ENCODE measurements at places on chromosomes 2 and 18. TPM values are rescaled to one million over a fixed set of nuclear protein-coding genes. Genes with fewer than 3 reads are reported as not detected.

DNA sequence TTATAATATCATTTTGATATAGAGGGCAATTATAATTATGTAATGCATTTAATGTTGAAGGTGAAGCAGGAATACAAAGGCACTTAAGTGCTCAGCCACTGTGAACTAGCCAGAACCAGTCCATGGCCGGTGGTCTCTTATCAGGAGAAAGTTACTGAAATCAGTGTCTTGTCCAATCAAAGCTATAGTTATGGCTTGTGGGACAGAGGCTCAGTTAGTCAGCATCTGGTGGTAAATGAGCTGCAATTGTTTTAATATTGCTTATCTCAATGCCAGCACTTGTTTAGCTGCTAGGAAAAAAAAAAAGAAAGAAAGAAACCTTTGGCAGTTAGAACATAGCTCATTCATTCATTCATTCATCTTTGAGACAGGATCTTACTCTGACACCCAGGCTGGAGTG lies 3.8 kb upstream of the ALS2 start:
- H3K4me3 ChIP-seq: no peak overlapping the region
- H3K36me3 ChIP-seq: no peaks in the 10 kb centered on the region
- H3K4me1 ChIP-seq: peaks cover 12% of the 10 kb centered on the region
- no peak for DNase-seq

DNA sequence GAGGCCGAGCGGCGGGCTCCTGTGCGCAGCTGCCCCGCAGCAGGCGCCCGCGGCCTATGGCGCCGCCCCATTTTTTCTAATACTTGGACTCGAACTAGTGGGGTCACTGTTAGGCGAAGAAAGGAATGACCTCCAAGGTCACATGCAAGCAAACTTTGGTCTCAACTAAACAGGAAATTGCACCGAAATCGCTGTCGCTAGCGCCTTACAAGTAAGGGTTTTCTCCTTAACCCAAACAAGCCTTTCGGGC lies 339 bp downstream of the ACAA2 start:
- peaks cover 31% of the 10 kb centered on the region for H3K4me1 ChIP-seq
- peaks cover 19% of the 10 kb centered on the region for H3K36me3 ChIP-seq
- peak overlapping the region; percentile 90 for H3K4me3 ChIP-seq
- peak overlapping the region; percentile 96 for H3K27ac ChIP-seq
- H3K27me3 ChIP-seq: no peaks in the 10 kb centered on the region

DNA sequence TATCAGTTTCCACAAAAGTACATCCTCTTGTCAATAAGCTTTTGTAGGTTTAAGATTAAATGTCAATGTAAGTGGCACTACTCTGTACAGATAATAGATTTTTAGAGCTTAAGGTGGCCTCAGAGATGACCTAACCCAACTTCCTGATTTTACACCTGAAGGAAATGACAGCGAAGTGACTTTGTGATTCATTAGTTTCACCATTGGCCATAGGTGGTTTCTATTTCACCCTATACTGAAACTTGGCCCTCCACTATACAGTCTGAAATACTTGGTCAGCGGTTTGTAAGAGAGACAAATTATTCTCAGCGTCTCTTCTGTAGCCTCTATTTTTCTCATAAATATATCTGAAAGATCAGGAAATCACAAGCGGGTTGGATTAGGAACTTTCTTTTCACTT lies 330.4 kb upstream of the FAM98A start:
- no peaks in the 10 kb centered on the region for H3K4me1 ChIP-seq
- no peaks in the 10 kb centered on the region for H3K36me3 ChIP-seq
- DNase-seq: no peak

DNA sequence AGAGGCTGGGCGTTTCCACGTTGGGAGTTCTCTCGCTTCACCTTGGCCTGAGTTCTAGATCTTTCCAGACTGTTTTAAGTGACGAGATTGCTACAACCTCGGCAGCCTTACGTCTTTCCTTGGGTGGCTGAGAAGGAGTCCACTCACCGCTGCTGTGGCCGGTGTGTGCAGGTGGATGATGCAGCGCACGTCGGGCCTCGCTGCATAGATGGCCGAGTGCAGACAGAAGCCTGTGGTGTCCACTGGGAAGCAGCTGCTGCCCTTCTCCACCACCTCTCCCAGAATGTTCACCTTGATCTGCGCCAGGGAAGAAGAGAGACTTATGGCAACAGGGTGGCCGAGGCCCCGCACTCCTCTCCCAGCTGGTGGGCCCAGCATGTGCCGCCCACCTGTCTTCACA lies 75.7 kb downstream of the ADD2 start:
- no peak overlapping the region for H3K4me3 ChIP-seq
- peaks cover 9% of the 10 kb centered on the region for H3K36me3 ChIP-seq
- H3K27me3 ChIP-seq: no peaks in the 10 kb centered on the region
- no peaks in the 10 kb centered on the region for H3K4me1 ChIP-seq

DNA sequence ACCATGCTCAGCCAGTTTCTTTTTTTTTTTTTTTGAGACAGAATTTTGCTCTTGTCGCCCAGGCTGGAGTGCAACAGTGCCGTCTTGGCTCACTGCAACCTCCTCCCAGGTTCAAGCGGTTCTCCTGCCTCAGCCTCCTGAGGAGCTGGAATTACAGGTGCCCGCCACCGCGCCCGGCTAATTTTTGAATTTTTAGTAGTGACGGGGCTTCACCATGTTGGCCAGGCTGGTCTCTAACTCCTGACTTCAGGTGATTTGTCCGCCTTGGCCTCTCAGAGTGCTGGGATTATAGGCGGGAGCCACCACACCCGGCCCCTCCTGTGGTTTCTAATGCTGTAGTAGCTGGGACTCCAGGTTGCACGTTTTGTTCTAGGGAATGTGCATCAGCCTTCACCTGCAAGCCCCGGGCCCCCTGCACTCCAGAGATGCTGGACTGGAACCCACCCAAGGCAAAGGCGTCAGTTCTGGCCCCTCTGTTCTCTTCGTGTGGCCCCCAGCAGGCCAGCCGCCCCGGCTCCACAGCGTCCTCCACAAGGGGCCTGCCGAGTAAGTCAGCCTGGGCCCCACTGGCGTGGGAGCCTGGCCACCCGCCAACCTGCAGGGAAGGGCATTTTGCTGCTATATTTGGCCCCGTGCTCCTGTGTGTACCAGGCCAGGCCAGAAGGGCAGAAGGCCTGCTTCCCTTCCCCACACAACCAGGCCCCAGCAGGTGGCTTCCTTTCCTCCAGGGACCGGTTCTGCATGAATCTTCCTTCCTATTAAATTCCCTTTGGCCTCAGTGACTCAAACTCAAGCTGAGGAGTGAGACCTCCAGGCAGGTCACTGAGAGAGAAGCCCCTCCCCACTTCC lies 25.7 kb upstream of the B3GNT7 start:
- no peaks in the 10 kb centered on the region for H3K36me3 ChIP-seq
- no peak overlapping the region for H3K4me3 ChIP-seq

DNA sequence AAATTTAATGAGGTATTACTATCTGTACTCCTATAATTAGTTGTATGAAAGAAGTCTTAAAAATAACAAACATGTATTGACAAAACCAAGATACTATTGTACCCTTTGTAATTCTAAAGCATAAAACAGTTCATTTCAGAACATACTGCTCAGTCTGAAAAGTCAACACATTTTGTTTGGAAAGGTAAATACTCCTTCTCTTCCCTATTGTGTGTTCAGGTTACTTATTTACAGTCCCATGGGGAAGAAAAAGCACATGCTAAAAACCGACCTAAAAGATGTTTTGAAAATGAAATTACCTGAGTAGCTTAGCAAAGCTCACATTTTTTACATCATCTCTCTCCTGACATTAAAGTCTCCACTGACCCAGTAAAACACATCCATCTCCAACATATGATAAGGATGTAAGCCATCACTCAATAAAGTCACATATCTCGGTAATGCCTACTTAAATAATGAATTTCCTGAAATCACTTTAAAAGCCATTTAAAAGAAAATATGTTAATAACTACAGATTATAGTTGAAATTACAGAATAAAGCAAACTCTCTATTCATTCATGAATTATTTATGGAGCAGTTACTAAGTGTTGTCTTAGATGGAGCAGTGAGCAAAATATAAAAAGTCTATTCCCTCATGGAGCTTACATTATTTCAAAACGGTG lies 75.6 kb upstream of the FZD5 start:
- no peaks in the 10 kb centered on the region for H3K4me1 ChIP-seq
- no peaks in the 10 kb centered on the region for H3K27me3 ChIP-seq
- no peak for DNase-seq
- H3K4me3 ChIP-seq: no peak overlapping the region

Gene DSC3
- total RNA-seq: not detected

Gene SERPINB5
- total RNA-seq: not detected

Gene EPAS1
- total RNA-seq: 2.9 TPM

Gene CABYR
- 1.2 TPM for total RNA-seq

Data from activated naive CD4-positive, alpha-beta T cell treated with anti-CD3 and anti-CD28 coated beads for 36 hours (primary cell).